Transverse colon (tissue), 4 donors: ENCODE measurements at places on chromosomes 7 and 10.

DNA sequence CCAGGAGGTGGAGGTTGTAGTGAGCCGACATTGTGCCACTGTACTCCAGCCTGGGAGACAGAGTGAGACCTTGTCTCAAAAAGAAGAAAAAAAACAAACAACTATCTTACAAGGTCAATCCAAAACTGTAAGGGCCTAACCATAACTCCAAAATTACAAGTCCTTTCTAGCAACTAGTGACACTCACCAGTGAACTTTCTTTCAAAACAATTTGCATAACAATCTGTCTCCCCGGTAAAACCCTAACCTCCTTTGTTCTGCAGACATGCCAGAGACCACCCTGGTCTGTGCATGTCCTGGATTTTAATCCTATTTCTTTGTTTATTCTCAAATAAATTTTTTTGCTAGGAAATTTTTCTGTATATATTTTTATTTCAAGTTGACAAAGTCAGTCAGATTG, 68.1 kb downstream of the EXOC6 start:
- H3K4me3 ChIP-seq = no peak overlapping the region
- no peak overlapping the region for H3K27ac ChIP-seq
- no peaks in the 10 kb centered on the region for H3K36me3 ChIP-seq

- no peak for DNase-seq
- no peak overlapping the region for H3K27ac ChIP-seq
- no peaks in the 10 kb centered on the region for H3K36me3 ChIP-seq
- H3K4me3 ChIP-seq = no peak overlapping the region
- no peaks in the 10 kb centered on the region for H3K27me3 ChIP-seq
These were observed 46.3 kb downstream of the TAS2R16 start for GRCh38 chr7:122949186-122949585.

GRCh38 chr10:78770167-78771090, 298.3 kb upstream of the ZMIZ1 start:
- H3K27ac ChIP-seq = peak overlapping the region; percentile 30
- H3K36me3 ChIP-seq = no peaks in the 10 kb centered on the region
- no peak overlapping the region for H3K4me3 ChIP-seq
- no peaks in the 10 kb centered on the region for H3K4me1 ChIP-seq
- DNase-seq = no peak

DNA sequence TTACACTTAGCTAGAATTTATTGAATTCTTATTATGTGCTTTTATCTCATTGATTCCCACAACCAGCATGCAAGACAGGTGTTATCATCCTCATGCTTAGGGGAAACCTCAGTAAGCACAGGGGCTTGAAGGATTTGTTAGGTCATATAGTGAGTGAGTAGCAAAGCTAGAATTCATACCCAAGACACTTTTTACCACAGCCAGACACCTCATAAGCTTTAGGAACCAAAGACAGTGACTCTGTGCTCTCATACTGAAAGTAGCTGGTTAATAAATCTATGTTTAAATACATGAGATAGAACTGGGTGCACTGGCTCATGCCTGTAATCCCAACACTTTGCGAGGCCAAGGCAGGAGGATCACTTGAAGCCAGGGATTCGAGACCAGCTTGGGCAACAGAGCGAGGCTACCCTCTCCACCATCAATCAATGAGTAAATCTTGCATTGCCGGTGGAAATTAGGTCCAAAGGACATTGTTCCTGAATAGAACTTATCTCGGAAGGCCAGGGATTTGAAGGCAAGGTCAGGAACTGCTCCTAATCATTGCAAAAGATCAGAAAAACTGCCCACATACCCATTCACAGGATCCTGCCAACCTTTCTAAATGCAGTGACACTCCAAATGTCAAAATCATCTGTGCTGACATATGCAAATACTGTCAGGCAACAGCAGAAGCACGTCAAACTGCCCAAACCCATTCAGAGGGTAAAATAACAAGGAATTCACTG, 523.5 kb downstream of the PARD3 start:
- H3K27ac ChIP-seq = no peak overlapping the region
- H3K4me1 ChIP-seq = peaks cover 4% of the 10 kb centered on the region
- no peak overlapping the region for H3K4me3 ChIP-seq
- no peaks in the 10 kb centered on the region for H3K36me3 ChIP-seq
- no peak for DNase-seq

DNA sequence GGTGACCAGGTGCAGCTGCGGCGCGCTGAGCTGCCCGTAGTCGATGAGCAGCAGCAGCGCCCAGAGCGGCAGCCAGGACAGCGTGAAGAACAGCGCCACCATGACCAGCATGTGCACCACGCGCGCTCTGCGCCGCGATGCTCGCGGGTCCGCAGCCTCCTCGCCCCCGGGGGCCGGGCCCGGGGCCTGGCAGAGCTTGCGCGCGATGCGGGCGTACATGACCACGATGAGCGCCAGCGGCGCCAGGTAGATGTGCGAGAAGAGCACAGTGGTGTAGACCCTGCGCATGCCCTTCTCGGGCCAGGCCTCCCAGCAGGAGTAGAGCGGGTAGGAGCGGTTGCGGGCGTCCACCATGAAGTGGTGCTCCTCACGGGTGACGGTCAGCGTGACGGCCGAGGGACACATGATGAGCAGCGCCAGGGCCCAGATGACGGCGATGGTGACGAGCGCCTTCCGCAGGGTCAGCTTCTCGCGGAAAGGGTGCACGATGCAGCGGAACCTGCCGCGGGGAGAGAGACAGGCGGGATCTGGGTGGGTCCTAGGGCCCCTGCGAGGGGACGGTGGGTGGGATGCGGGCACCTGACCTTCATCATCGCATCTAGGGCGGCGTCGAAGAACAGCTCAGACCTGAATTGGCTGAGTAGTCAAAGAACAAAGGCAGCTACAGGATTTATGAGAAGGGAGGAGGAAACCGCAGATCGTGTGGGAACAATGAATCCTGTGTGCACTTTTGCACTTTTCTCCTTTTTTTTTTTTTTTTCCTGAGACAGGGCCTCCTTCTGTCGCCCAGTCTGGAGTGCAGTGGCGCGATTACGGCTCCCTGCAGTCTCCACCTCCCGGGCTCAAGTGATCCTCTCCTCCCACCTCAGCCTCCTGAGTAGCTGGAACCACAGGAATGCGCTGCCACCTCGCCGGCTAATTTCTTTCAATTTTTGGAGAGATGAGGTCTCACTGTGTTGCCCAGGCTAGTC, 22.4 kb upstream of the PPA1 start:
- H3K27me3 ChIP-seq = peaks cover 32% of the 10 kb centered on the region
- DNase-seq = peak; percentile 34
- peaks cover 8% of the 10 kb centered on the region for H3K4me1 ChIP-seq
- H3K4me3 ChIP-seq = no peak overlapping the region
- peak overlapping the region; percentile 10 for H3K27ac ChIP-seq

DNA sequence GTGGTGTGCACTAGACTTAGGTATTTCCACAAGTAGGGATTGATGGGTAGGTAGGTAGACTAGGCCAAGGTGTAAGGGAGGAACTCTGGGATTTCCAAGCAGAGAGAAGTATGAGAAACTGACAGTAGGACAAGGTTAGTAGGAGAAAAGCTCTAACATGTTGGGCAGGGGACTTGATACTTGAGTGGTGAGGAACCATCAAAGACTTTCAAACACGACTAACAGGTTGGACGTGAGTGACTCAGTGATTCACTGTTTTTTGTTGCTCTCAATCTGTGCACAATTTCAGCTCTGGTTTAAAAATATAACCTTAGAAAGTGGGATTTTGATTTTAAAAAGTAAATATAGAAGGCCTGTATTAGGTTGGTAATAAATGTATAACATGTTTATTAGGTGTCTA, 44.4 kb downstream of the KLHDC10 start:
- peak overlapping the region; percentile 51 for H3K27ac ChIP-seq
- no peak overlapping the region for H3K4me3 ChIP-seq
- H3K4me1 ChIP-seq = peaks cover 18% of the 10 kb centered on the region
- no peak for DNase-seq

- no peak overlapping the region for H3K27ac ChIP-seq
- H3K36me3 ChIP-seq = no peaks in the 10 kb centered on the region
- no peaks in the 10 kb centered on the region for H3K27me3 ChIP-seq
These were observed 119.0 kb downstream of the ANKRD26 start for GRCh38 chr10:26981232-26981824.

DNA sequence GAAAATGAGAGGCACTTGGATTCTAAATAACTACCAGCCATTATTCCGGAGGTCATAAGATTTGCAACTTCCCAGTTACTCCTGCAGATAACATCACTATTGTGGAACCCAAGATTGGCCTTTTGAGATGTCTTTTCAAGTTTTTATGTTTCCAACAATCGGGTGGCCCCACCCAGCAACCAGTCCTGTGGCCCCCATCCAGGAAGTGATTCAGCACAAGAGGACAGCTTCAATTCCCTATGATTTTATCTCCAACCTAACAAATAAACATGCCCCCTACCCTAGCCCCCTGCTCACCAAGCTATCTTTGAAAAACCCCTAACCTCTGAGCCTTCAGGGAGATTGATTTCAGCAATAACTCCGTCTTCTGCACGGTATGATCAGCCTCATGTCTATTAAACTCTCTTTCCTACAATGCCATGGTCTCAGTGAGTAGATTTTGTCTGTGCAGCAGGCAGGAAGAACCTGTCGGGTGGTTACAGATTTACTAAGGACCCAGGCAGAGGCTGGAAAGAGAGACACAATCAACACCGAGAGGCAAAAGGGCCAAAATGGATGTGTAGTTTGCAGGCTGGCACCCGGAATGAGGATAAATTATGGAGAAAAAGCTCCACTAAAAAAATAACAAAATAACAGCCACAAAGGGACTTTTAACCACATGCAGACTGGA, 83.9 kb upstream of the UNC5B start:
- no peak overlapping the region for H3K4me3 ChIP-seq
- H3K27ac ChIP-seq = no peak overlapping the region
- H3K27me3 ChIP-seq = no peaks in the 10 kb centered on the region

DNA sequence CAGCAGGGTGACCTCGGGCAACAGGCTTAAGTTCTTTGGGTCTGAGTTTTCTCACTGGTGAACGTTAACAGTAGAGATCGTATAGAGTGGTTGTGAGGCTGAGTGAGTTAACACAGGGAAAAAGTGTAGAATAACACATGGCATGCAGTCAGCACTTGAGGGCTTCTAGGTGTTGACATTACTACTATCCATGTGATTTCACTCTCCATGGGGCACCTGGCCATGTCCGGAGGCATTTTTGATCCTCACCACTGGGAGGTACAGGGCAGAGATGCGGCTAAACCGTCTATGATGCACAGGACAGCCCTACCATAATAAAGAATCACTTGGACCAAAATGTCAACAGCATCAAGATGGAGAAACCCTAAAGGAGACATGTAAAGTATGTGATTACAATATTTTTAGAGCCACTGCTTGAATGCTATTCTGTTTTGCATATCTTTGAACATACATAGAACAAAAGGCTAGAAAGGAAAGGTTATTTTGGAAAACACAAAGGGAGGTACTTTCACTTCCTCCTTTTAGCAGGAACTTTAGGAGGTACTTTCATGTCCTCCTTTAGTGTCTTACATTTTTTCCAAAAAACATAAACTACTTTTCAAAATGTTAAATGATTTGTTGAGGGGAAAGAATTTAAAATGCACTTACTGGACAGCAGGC, 44.3 kb downstream of the NOD1 start:
- no peak for DNase-seq
- no peaks in the 10 kb centered on the region for H3K27me3 ChIP-seq
- H3K27ac ChIP-seq = no peak overlapping the region
- peaks cover 41% of the 10 kb centered on the region for H3K4me1 ChIP-seq
- H3K36me3 ChIP-seq = peaks cover 6% of the 10 kb centered on the region

DNA sequence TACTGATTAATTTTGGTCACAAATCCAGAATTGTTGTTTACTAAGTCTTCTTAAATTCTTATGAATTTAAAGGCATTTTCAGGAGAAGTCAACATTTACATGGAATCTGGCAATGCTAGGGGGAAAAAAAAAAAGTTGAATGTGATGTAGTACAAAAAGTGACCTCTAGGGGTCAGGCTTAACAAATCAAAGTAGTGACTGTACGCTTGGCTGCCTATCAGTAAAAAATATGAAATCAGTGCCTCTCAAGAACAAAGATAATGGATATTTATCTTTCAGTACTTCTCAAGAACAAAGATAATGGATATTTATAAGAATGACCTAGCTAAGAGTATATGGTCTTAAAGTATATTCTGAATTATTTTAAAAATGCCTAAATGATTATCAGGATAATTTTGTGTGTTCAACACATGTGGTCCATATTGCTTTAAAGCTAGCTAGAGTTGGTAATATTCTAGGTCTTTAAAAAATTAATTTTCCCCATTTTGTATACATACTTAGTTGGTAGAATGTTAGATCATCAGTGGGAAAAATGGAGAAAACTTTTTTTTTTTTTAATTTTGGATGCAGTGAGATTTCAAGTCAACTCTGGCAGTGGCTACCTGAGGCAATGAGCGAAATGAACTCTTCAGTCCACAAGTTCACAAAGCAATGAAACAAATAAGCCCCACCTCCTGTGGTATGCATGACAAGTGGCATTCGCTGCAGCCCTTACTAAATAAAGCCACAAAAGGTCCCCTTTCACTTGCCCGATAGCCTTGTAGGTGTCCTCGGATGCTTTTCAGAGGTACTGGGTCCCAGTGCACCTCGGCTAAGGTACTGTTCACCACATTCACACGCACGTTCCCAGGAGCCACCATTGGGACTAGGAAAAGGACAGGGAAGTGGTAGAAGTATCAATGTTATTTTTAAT, 51.2 kb upstream of the LAMB4 start:
- H3K27ac ChIP-seq = no peak overlapping the region
- H3K27me3 ChIP-seq = no peaks in the 10 kb centered on the region
- H3K4me3 ChIP-seq = no peak overlapping the region
- H3K4me1 ChIP-seq = no peaks in the 10 kb centered on the region

GRCh38 chr10:43959364-43960134, 310.9 kb upstream of the ZNF32 start:
- no peaks in the 10 kb centered on the region for H3K27me3 ChIP-seq
- DNase-seq = no peak
- no peaks in the 10 kb centered on the region for H3K4me1 ChIP-seq
- H3K27ac ChIP-seq = no peak overlapping the region
- H3K4me3 ChIP-seq = no peak overlapping the region

- no peaks in the 10 kb centered on the region for H3K4me1 ChIP-seq
- no peaks in the 10 kb centered on the region for H3K27me3 ChIP-seq
- no peak overlapping the region for H3K4me3 ChIP-seq
These were observed 45.5 kb downstream of the TNPO3 start for GRCh38 chr7:129009437-129009836.

GRCh38 chr10:46069771-46070463, 23.8 kb upstream of the MSMB start:
- no peak for DNase-seq
- H3K27ac ChIP-seq = no peak overlapping the region
- H3K4me3 ChIP-seq = no peak overlapping the region

DNA sequence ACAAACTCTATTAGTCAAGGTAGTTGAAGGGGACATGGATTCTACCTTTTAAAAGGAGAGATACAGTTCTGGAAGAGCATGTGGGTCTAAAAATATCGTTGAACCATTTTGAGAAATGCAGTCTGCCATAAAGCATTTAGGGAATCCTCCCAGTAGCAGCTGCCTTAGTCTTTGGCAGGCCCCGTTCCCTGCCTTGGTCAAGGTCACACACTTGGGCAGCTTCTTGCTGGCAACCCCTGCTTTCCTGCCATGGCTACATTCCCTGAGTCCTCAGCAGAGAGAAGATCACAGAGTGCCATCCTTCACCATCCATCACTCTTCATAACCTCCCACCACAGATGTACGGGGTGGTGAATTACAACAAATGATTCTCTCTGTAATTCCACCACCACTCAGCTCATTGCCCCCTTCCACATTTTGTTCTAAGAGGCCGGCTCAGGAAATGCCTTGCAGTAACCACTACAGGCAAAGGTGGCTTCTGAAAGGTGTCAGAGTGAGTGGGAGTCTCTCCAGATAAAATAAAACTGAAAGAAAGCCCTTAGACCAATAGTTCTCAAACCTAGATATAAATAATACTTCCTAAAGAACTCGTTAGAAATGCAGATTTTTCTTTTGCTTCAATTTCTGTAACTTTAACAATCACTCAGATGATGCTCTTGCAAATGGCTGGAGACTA, 121.4 kb upstream of the STK17A start:
- H3K27me3 ChIP-seq = no peaks in the 10 kb centered on the region
- H3K4me3 ChIP-seq = no peak overlapping the region
- no peaks in the 10 kb centered on the region for H3K36me3 ChIP-seq
- DNase-seq = no peak
